Smooth muscle cell of the pulmonary artery (primary cell): ENCODE measurements at places on chromosomes 6 and 20. TPM values are rescaled to one million over a fixed set of nuclear protein-coding genes. Genes with fewer than 3 reads are reported as not detected.

The ZNF831 gene
- not detected in 2 replicates for total RNA-seq

The RIPPLY2 gene
- not detected in 2 replicates for total RNA-seq

The PSORS1C1 gene
- total RNA-seq = 2.0 and 3.6 TPM in 2 replicates

The POU5F1 gene
- 0.66 and 1.3 TPM in 2 replicates for total RNA-seq

The RIPOR2 gene
- 0.40 and 2.9 TPM in 2 replicates for total RNA-seq
